Kasumi-1 (cell line): ENCODE measurements at places on chromosomes 16 and 17.
A peak's percentile ranks its signal among the peaks of the same experiment; 100 is the strongest.

- DNase-seq = no peak
Observed at GRCh38 chr17:49404906-49405305, 9.8 kb downstream of the PHB1 start.

GRCh38 chr17:9509236-9509816, 66.3 kb downstream of the STX8 start:
- no peak for DNase-seq

GRCh38 chr16:85491798-85492294, 121.3 kb upstream of the GSE1 start:
- DNase-seq = no peak

GRCh38 chr17:31313982-31314781, at the start of gene EVI2B:
Gene EVI2B (minus strand): TSS chr17:31314054. CDS start chr17:31305609, 8,445 bp downstream.
- peak; percentile 97 for DNase-seq

DNA sequence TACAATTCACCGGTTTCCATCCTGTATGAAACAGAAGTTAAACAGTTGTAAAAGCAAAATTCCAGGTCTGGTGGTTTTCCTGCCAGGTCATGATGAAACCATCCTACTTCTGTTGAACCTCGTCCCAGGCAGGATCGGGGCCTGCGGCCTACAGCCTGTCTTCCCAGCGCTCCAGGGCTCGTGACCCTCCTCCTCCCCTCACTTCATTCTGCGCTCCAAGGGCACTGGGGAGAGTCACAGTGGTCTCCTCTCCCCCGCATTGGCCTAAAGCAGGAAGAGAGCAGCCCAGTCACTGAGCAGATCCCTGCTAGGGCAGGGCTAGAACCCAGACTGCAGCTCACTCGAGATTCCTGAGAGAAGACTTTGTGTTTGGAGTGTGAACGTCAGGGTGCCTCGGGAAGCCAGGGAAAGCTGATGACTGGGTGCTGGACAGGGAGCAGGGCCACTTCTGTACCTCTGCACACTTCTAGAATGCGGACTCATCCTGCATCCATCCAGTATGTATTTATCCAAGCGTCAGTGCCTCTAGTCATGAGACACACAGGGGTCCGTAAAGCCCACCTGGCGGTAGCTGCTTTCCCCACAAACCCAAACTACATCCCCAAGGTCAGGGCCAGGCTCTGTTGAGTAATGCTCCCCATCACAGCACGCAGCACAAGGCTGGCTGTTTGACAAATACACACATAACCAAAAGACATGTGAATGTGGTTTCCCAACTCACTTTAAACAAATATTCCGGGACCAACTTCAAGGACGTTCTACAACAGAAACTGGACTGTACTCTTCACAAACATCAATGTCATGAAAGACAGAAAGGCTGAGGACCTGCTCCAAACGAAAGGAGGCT, 1.7 kb upstream of the ITGAE start:
- no peak for DNase-seq

- DNase-seq = no peak
Observed at GRCh38 chr17:51778842-51779241, 379.7 kb downstream of the CA10 start.

GRCh38 chr16:78105517-78105916, 6.1 kb downstream of the WWOX start:
- no peak for DNase-seq

DNA sequence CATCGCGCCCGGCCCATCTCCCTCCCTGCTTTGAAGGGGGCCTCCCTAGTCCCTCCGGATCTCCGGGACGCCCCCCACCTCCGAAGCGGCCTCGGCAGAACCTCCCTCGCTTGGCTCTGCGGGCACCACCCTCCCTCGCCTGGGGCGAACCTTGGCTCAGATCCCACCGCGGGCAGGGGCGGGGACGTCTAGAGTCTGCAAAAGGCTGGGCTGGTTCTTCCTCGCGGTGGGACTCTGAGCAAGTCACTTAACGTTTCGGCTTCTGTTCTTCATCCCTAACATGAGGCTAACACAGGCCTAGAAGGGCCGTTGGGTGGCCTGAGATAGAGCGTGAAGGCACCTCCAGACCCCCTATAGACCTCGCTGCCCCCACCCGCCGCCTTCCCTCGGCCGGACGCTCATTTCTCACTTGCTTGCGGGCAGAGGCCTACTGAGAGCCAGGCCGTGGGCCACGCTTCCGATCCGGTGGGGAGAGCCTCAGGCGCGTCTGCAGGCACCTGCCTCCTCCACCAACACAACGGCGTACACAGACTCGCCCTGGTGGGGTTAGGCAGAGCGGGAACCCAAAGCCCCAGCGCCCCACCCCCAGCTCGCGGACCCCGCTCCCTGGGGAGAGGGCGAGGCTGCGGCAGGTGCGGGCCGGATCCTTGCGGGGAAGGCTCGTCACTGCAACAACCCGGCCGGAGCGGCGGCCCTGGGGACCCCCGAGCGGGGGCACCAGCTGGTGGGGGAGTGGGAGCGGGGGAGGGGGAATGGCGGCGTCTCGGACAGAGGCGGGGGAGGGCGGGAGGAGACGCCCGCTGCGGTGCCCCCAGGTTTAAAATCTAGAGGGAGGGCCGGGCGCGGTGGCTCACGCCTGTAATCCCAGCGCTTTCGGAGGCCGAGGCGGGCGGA, 5.4 kb downstream of the MYO1C start:
- no peak for DNase-seq

- no peak for DNase-seq
Observed at GRCh38 chr17:78876094-78876597, 26.9 kb downstream of the CEP295NL start.

- DNase-seq = peak; percentile 82
Observed at GRCh38 chr17:79019632-79020584, 4.1 kb upstream of the C1QTNF1 start.

DNA sequence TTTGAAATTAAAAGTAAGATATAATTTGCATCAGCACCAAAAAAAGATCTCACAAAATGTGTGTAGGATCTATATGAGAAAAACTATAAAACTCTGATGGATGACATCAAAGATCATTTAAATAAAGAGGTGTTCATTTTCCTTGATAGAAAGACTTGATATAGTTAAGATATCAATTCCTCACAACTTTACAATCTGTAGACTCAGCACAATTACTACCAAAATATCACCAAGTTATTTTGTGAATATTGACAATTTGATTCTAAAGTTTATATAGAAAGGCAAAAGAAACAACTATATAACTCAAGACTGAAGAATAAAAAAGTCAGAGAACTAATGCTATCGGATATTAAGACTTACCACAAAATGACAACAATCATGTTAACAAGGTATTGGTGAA, 638.9 kb downstream of the HS3ST4 start:
- DNase-seq = no peak

DNA sequence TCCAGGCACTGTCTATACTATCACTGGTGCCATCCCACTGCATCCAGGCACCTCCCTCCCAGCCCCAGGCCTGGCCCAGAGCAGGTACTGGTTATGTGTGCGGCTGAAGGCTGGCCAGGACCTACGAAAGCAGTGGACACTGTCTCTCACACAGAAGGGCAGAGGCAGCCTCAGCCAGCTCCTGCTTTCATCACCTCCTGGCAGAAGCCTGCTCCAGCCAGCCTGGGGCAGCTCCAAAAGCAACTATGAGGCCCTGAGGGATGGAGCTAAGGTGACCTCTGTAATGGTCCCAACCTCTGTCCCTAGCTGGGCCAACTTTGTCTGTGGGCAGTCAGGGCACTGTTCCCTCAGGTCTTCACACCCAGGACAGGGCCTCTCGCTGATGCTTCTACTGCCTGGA, 18.8 kb downstream of the HSD11B2 start:
- no peak for DNase-seq

GRCh38 chr16:85101956-85102630, 10.2 kb downstream of the CIBAR2 start:
- DNase-seq = no peak
